ENCODE measurements at places on chromosomes 11 and 22.

GRCh38 chr11:75541193-75542087, 15.7 kb upstream of the GDPD5 start:
- DNase-seq = no peak

DNA sequence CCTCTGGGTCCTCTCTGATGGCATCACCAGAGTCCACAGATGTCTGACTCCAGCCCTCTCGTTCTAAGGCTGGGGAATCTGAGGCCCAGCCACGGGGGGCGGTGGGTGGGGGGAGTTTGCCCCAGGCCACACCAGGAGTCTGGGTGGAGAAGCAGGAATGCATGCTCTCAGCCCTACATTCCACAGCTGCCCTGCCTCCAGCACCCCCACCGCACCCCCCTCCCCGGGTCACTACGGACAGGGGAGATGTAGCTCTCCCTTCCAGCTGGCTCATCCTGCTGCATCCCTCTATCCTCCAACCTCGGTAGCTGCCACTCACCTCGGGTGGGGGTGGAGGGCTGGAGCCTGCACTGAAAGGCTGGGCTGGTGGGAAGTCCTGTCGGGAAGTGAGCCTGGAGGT, 2.3 kb upstream of the PVALB start:
- DNase-seq = peak; percentile 63

DNA sequence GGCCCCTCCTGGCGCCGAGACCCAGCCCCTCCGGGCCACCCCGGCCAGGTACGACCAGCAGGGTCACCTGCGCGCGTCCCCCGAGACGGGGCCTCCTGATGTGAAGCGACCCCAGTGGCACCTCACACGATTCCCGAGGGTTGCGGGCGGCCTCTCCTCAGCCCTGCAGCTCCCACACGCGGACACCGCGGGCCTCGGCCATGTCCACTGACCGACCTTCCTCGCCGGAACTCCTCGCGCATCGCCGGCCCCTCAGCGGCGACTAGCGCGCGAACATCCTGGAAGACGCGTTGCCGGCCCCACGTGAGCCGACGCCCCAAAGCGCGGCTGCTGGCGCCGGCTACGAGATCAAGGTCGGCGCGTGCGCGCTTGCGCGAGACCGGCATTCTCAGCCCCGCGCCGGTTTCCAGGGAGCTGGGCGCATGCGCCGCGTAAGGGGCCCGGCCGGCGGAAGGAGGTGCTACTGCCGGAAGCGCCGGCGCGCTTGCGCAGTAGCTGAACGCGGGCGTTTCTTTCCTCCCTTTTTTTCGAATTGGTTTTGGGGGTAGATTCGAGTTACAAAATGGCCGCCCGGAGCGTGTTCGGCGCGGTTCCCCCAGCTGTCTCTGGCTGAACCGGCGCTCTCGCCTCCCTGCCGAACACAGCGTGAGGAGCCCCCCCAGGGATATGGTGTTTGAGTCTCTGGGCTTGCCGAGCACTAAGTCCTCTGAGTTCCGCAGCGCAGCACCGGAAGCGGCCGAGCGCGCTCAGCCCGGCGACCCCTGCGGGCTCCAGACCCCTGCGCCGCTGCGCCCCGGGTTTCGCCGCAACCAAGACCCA, at the start of gene NUP50:
Gene NUP50, plus strand, starts transcription at position 475 of the 819 bp plus-strand sequence. CDS start 4,253 bp downstream, outside the sequence.
- peak; percentile 96 for DNase-seq

- DNase-seq = no peak
Observed at GRCh38 chr22:36048911-36049677, 20.5 kb upstream of the RBFOX2 start.

DNA sequence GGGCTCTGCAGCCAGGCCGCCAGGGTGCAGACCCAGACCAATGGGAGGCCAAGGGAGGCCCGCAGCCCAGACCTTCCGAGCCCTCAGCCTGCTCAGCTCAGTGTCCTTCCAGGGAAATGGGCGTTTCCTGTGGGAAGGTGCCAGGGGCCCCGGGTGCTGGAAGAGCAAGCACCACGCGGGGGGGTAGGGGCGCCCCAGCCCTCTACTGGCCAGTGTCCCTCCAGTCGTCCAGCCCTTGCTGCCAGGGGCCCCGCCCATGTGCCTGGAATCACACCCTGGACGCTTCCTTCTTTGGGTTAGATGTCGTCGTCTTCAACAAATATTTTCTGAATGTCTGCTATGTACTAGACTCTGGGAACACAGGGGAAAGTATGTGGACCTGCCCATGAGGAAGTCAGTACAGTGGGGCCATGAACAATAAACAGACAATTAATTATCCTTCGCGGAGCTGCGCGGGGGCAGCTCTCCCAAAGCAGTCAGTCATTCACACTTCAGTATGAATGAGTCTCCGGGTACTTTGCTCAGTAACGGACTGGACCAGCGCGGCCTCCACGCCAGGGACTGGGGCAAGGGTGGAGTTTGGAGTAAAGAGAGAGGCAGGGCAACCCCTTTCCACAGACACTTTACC, 60.2 kb downstream of the CDKN1C start:
- peak; percentile 94 for DNase-seq

- DNase-seq = no peak
Observed at GRCh38 chr11:62013537-62014476, 46.4 kb upstream of the FTH1 start.

GRCh38 chr22:28792491-28793383, 7.6 kb downstream of the XBP1 start:
- DNase-seq = no peak

- no peak for DNase-seq
Observed at GRCh38 chr11:72562431-72562830, 111.8 kb downstream of the PDE2A start.

DNA sequence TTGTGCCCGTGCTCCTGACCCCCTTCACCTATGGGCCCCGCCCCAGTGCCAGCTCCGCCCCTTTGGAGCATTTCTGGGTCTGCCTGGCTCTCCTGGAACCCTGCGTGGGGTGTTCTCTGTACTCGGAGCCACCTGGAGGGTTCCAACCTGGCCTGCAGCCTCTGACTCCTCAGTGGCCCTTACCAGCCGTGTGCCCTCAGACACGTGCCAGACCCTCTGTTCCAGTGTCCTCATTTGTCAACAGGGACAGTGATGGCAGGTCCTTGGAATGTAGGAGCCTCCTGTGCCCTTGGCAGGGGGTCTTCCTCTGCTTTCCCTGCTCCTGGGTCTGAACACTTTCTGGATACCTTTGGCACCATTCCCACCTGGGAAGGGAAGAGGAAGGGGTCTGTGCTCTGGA, 96.4 kb downstream of the CACNA1I start:
- DNase-seq = no peak

DNA sequence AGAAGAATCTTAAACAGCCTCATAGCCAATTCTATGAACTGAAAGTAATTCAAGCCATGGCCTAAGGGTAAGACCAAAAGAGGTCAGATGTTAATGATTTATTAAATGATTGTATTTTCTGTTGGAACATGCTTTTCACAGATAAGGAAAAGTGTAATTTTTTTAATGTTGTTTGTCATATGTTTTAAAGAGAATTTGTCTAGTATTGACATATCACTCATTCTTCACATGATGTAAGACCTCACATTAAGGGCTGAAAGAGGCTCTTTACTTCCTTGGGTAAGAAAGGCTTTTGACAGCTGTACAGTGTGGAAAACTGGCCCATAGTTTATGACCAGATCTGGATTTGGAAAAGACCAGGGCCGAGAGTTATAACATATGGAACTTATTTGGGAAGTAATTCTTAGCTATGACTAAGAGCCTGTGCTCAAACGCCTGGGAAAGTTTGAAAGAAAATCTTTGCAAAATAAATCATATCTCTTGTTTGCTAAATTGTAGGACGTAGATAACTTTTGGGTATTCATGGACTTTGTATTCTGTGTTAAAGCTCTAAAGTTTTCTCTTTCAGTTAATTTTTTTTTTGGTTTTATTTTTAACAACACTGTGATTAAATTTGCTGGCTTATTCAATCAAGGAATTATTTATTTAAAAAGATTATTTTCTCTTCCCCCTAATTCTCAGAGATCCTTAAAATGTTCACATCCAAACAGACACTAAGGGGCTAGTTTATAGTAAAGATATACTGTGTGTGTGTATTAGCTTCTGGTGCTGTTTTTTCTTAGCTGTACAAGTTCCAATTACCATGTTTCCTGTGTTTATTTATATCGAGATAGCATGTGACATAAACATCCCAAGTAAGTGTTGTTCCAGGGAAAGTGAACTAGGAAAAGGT, 162.2 kb downstream of the ARHGAP42 start:
- peak; percentile 76 for DNase-seq

GRCh38 chr11:9714272-9714940, 50.5 kb downstream of the SWAP70 start:
- no peak for DNase-seq

DNA sequence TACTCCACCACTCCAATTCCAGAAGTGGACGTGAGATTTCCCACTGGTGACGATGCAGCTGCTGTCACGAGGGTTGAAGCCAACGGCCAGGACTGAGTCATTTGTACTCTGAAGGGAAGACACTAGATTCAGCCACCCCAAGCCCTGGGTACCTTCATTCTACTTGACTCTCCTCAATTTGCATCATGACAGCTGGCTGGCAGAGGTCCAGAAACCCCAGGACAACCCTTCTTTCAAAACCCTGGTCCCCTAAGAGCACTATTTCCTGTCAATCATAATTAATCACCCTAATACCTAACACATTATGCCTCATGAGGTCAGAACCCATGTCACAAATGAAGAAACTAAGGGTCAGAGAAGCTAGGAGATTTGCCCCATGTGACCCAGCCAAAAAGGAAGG, 4.9 kb downstream of the EML3 start:
- DNase-seq = no peak

GRCh38 chr11:127118811-127119210, 118.2 kb upstream of the KIRREL3 start:
- no peak for DNase-seq

GRCh38 chr11:103676413-103676812, 360.0 kb upstream of the DDI1 start:
- DNase-seq = no peak

- DNase-seq = no peak
Observed at GRCh38 chr11:93193731-93194130, 4.1 kb downstream of the SLC36A4 start.

DNA sequence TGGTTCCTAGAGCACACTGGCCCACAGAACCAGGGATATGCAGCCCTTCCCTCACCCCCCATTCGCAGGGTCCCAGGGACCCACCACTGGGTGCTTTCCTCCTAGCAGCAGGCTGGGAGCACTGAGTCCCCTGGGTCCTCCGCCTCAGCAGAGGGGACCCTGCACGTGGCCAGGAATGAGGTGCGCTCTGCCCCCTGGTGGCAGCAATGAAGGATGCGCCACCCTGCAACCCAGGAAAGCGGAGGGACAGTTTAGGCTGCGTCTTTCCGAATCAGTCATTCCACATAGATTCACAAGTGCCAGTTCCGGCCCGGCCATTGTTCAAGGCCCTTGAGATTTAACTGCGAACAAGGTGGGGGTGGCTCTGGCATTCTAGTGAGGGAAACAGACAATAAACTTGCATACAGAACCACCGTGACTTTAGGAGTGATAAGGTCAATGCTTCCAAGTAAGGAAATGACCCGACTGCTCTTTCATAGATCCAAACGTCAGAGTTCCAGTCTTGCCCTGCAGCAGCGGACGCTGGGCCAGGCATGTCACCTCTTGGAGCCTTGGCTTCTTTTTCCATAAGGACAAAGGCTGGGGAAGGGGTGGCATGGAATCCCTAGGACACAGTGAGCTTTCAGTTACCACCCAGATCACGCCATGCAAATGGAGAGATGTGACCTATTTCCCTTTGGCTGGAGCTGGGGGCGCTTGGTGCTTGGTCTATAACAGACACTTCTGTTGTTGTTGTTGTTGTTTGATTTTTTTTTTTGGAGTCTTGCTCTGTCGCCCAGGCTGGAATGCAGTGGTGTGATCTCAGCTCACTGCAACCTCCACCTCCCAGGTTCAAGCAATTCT, 7.7 kb downstream of the RIN1 start:
- peak; percentile 88 for DNase-seq

- no peak for DNase-seq
Observed at GRCh38 chr11:1814691-1815090, 20.1 kb upstream of the SYT8 start.

GRCh38 chr11:68431984-68432645, 28.4 kb upstream of the PPP6R3 start:
- DNase-seq = no peak

- DNase-seq = no peak
Observed at GRCh38 chr11:13256216-13256615, 21.4 kb upstream of the BMAL1 start.

DNA sequence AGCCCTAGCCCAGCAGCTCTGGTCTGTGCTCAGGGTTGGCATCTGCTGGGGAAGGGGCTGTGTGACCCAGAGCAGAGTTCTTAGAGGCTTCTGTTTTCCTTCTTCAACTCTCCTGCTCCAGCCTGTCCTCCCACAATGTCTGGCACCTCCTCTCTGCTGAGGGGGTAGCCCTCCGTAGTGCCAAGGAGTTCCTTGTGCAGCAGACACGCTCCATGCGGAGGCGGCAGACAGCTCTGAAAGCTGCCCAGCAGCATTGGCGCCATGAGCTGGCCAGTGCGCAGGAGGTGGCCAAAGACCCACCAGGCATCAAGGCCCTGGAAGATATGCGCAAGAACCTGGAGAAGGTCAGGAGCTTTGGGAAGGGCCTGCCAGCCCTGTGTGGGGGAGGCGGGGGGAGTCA, 69.3 kb downstream of the CEP164 start:
- no peak for DNase-seq

DNA sequence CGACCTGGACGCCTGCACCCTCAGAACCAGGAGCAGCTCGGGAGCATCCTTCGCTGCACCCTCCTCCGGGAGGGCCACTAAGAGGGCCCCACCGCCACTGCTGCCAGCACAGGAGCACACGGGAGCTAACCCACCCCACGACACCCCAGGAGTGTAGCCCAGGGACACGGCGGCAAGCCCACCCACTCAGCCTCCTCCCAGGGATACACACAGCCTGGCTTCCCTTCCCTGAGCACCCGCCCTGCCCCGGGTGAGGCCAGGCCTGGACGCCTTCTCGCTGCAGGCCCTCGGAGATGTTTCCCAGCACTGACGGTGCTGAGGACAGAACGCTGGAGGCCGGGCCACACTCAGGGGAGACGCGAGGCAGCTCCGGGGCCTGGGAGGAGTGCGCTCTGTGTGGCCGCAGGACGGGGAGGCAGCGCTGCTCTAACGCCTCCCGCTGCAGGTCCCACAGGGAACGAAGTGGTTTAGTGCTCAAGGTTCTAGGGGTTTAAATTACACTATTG, 190.4 kb downstream of the BRD1 start:
- no peak for DNase-seq

DNA sequence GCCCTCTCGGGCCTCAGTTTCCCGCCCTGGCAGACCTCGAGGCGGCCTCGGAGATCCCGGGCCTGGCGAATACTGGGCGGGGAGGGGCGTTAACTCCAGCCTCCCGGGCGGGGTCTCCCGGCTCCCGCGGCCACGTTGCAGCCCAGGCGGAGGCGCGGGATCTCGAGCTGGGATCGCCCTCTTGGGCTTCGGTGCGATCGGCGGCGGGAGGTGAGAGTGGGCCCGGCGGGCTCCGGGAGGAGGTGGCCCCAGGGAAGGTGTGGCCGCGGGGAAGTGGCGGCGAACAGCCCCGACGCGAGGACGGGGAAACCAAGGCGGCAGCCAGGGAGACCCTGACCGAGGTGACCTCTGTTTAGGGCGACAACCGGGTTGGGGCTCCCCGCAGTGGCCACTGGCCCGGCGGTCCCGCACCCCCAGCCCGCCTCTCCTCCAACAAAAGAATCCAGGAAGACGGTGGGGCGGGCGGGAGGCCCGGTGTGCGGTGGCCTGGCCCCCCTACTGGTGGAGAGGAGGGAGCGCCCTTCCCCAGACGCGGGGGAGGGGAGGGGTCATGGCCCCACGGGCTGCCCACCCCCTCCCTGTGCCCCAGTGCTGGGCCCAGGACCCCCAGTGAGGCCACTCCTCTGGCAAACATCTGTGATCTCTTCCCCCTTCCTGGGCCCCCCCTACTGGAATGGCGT, at the start of gene PHETA2:
Gene PHETA2, plus strand, starts transcription at position 117 of the 680 bp plus-strand sequence. CDS start 3,046 bp downstream, outside the sequence.
- peak; percentile 90 for DNase-seq

All from kidney (tissue), 22 donors.